M059J (cell line): ENCODE measurements at places on chromosomes 3 and 15. TPM values are rescaled to one million over a fixed set of nuclear protein-coding genes. Genes with fewer than 3 reads are reported as not detected.

DNA sequence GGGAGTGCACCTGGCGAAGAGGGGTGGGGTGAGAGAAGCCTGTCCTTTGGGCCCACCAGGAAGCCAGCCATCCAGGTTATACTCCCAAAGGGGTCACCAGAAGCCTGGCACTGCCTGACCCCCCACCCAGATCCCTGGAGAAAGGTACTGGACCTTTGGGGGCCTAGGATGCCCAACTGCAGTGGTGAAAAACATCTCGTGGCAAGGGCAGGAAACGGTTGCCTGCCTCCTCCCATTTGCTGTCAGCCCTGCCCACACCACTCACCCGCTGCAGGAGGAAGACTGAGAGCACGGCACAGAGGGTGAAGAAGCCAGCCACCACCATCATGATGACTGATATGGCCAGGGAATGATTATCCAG is 2.2 kb upstream of the ULK3 start:
- no peak for DNase-seq

POPDC2 gene
- 0.12 TPM in 1 of 2 replicates, not detected in the other for total RNA-seq

GOLGA8H gene
- 0.15 and 0.57 TPM in 2 replicates for total RNA-seq

DNA sequence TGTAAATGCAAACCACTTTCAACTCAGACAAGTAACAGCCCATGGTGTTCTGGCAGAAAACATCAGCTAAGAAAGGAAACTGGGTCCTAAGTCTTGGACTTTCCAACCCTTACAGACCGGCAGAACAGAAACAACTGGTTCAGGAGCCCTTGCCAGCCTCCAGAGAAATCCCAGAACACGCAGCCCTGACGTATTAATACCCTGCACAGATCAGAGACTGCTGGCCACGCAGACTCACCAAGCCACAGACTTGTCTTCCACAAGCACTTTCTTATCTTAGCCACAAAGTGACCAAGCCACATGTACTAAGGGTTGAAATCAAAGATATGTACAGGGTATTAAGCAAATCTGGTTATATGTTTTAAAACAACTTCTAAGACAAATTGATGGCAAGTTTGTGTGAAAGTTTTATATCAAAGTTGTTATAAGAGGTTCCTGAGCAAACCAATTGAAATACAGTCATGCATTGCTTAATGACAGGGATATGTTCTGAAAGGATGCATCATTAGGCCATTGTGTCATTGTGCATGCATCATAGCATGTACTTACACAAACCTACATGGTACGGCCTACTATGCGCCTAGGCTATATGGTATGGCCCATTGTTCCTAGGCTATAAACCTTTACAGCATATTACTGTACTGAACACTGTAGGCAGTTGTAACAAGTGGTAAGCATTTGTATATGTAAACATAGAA is 36.8 kb downstream of the BTD start:
- DNase-seq: peak; percentile 16

CPLX3 gene
- total RNA-seq: not detected in 2 replicates

DNA sequence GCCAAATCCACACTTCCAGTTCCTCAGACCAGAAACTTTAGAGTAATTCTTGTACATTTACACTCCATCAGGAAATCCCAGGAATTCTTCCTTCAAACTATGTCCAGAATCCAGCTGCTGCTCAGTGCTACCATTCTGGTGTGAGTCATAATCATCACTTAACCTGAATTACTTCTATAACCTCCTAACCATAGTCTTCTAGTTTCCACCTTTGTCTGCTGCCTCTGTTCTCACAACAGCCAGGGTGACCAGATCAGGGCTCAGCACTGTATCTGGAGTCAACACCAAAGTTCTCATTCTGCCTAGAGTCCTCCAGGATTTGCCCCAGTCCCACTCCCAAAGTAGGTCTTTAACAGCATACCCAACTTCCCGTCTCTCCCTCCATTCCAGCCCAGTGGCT is 3.4 kb downstream of the CLDND1 start:
- no peak for DNase-seq

CGNL1 gene
- 0.12 and 1.3 TPM in 2 replicates for total RNA-seq

DNA sequence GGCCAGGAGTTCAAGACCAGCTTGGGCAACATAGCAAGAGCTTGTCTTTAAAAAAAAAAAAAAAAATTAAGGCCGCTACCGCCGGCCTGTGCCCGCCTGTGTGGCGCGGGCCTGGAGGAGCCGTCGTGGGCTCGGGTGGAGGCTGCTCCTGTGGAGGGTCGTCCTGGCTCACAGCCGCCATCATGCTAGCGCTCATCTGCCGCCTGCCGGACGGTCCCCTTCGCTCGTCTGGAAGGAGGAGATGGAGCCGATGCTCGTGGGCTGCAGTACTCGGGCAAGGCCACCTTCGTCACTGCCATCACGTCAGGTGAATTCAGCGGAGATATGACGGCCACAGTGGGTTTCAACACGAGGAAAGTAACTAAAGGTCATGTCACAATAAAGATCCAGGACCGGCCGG is 37.4 kb downstream of the TFRC start:
- no peak for DNase-seq

GRCh38 chr3:187263270-187263669 is 28.3 kb downstream of the MASP1 start:
- peak; percentile 68 for DNase-seq

GRCh38 chr3:117630885-117631284 is 921.3 kb downstream of the TUSC7 start:
- DNase-seq: no peak

DNA sequence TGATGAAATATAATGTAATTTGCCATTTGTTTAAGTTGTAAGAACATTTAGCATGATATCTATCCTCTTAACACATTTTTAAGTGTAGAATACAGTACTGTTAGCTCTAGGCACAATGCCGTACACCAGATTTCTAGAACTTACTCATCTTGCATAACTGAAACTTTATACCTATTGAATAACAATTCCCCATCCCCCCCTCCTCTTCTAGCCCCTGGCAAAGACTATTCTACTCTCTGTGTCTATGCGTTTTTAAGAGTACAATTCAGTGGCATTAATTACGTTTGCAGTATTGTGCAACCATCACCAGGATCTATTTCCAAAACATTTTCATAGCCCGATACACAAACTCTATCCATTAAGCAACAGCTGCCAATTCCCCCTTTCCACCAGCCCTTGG is 261.7 kb downstream of the PLOD2 start:
- no peak for DNase-seq

NRROS gene
- total RNA-seq: 0.42 and 1.1 TPM in 2 replicates
